Stimulated activated CD4-positive, alpha-beta T cell treated with anti-CD3 and anti-CD28 coated beads, TNF-alpha, amount 100 ng/mL, for 24 hours (primary cell): ENCODE measurements at places on chromosomes 16 and 17.

GRCh38 chr17:40490289-40490853, 11.1 kb downstream of the TNS4 start:
- DNase-seq, result no peak

DNA sequence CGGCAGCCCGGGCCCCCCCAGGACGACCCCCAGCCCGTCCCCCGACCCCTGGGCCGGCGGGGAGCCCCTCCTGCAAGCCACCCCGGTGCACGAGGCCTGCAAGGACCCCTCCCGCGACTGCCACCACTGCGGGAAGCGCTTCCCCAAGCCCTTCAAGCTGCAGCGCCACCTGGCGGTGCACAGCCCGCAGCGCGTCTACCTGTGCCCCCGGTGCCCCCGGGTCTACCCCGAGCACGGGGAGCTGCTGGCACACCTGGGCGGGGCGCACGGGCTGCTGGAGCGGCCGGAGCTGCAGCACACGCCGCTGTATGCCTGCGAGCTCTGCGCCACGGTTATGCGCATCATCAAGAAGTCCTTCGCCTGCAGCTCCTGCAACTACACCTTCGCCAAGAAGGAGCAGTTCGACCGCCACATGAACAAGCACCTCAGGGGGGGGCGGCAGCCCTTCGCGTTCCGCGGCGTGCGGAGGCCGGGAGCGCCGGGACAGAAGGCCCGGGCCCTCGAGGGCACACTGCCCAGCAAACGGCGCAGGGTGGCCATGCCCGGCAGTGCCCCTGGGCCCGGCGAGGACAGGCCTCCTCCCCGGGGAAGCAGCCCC, 15.6 kb upstream of the ZFPM1 start:
- peak; percentile 62 for DNase-seq

DNA sequence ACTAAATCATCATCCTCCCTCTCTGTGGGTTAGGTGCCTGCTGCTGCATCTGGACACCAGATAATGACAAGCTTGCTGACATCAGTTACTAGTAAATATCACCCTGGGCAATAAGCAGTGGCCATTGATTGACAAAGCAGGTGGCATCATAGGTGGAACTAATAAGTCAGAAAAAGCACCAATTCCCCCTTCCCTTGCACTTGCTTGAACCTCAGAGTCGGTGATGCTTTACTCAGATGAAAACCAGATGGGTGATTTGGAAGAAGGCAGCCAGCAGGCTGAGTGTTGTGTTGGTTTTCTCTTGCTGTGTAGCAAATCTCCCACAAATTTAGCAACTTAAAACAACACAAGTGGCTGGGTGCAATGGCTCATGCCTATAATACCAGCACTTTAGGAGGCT, 146.9 kb upstream of the NOL11 start:
- DNase-seq, result no peak

- no peak for DNase-seq
Measured at GRCh38 chr17:16988749-16989229, 16.9 kb upstream of the TNFRSF13B start.

DNA sequence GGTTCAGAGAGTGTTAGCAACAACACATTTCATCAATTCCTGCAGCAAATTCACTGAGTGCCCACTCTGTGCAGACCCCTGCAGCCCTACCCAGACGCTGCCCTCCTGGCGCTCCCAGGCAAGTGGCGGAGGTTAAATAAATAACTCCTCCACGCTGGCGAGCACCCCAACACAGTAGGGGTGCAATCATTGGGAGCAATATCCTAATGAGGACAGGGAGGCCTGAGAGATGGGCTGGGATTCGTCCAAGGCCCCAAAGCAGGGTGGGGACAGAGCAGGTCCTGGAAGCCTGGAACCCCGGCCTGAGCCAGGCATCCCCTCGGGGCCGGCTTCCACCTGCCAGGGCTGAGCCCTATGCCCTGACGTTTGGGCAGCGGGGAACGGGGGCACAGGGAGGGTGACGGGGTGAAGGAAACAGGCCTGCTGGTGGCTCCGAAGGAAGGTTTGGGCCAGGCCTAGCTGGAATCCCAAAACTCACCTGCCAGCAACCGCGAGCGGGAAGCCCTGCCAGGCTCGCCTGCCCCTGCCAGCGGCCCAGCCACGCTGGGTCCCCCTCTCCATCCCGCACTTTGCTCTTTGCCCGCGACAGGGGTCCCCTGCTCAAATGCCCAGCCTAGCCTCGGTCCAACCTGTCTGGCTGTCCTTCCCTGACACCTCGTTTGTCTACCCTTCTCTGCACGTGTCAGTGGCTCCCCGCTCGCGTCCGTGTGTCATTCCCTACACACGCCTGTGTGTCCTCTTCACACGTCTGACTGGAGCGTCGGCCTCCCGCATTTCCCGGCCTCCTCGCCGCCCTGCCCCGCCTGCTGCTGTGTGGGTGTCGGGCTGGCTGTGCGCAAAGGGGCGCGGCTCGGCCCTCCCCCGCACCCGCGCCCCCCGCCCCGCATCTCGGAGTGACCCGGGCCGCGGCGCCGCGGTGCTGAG, 721 bp upstream of the BEAN1 start:
- no peak for DNase-seq

- no peak for DNase-seq
Measured at GRCh38 chr17:58321571-58322525, 6.7 kb downstream of the TSPOAP1 start.

- DNase-seq, result no peak
Measured at GRCh38 chr17:76797241-76797840, 59.4 kb downstream of the MFSD11 start.
